ENCODE measurements at places on chromosomes 3 and 15.

DNA sequence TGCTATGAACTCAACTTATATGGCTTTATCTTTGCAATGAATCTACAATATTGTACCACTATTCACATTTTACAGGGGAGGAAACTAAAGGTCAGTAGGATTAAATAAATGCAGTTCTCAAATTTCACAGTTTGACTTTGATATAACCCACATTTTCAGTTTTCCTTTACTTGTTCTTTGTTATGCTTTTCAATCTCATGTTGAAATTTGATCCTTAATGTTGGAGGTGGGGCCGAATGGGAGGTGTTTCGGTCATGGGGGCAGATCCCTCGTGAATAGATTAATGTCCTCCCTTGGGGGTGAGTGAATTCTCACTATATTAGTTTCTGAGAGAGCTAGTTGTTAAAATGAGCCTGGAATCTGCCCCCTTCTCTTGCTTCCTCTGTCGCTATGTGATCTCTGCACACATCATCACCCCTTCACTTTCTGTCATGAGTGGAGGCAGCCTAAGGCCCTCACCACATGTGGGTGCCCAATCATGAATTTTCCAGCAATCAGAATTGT is 44.7 kb downstream of the CD200 start:
- DNase-seq, result no peak

DNA sequence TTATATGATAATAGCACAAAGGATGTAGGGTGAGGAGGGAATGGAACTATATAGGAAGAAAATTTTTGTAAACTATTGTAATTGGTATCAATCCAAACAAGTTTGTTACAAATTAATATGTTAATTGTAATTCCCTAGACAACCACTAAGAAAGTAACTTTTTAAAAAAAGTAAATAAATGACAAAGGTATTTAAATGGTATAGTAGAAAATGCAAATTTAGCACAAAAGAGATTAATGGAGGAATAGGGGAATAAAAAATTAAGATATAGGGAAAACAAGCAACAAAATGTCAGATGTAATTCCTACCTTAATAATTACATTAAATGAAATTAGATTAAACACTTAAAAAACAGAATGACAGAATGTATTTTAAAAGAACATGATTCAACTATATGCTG is 60.3 kb downstream of the TIMP4 start:
- DNase-seq, result no peak

DNA sequence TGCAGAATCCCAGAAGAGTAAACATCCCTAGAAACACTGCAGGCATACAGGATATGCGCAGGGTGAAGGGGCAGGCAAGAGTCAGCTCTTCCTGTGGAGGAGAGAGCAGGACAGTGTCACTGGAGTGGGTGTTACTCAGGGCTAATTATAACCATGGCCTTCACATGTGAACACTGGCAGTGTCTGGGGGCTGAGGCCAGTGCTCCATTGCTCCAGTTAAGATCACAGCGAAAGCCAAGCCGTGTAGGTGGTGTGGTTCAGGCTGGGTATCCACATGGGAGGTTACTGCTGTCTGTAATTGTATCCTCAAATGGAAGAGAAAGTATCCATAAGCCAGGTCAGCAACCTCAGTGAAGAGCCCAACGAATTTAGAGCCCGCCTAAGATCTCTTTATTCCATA is 84.6 kb downstream of the MESD start:
- DNase-seq, result no peak

DNA sequence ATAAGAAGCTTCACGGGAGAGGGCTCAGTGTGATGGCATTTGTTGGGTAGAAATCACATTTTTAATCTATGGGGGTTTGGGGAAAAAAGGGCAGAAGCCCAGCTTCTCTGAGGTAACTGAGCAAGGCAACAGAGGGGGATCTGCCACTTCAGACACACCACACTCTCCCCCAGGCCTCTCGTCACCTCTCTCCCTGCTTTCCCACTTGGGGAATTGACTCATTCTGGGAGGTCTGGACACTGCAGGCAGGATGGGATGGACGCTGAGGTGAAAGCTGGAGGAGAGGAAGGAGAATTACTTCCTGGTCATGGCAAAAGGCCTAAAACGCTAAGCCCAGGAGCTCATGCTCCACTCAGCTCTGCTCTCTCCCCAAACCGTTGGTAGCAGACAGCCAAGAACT is 33.2 kb downstream of the MYO5C start:
- no peak for DNase-seq

- no peak for DNase-seq
These were observed 10.7 kb downstream of the HMCES start for GRCh38 chr3:129289201-129289921.

GRCh38 chr3:122941228-122942206 is 86.0 kb downstream of the SEMA5B start:
- no peak for DNase-seq

DNA sequence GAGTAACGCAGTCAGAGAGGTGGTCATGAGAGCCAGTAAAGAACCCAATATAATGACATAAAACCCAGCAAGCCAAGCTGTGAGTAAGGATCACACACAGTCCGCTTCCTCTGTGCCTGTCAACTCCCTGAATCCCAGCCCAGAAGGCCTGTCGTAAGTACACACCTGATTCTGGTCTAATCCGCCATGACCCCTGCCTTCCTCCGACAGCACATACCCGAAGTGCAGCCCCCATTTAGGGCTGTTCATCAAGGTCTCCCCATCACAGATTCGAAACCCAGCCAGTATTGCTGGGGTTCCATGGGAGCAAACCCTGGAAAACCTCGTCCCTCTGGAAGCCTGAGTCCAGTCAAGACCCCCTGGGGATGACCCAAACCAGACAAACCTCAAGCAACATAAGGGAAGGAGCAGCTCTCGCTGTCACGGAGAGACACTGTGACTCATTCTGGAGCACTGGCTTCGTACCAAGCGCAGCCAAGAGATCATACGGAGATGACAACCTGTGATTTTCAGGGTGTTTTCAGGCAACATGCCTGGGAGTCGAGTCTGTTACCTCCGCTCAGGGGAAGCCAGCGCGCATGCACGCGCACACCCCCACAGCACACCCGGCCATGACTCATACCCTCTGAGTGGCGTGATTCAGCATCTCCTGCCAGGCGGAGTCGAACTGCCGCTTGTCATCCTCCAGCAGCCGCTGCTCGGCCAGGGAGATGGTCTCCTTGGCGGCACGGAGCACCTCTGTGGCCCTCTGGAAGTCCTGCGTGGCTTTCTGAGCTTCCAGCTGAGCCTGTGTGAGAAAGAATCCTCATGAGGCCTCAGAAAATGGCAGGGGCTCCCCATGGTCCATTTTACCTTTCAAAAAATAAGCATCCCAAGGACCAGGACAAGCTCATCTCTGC is 63.0 kb downstream of the SH3BP5 start:
- peak; percentile 91 for DNase-seq

DNA sequence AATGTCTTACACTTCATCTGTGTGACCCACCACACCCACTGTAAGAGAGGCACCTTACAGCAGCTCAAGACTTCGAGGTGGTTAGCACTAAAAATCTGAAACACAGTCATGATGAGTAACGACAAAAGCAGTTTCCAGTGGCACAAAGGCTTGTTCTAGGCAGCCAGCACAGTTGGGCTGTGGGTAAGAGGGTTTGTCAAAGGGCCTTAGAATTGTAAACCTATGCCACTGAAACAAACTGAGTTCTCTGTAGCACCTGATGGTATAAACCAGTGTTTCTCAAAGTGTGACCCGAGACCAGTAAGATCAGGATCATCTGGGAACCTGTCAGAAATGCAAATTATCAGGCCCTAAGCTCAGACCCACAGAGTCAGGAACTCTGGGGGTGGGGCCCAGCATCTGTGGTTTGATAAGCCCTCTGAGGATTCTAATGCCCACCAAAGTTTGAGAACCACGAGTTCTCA is 36.5 kb downstream of the DAPK2 start:
- peak; percentile 24 for DNase-seq

- no peak for DNase-seq
These were observed 9.6 kb upstream of the FAM107A start for GRCh38 chr3:58586776-58587192.

DNA sequence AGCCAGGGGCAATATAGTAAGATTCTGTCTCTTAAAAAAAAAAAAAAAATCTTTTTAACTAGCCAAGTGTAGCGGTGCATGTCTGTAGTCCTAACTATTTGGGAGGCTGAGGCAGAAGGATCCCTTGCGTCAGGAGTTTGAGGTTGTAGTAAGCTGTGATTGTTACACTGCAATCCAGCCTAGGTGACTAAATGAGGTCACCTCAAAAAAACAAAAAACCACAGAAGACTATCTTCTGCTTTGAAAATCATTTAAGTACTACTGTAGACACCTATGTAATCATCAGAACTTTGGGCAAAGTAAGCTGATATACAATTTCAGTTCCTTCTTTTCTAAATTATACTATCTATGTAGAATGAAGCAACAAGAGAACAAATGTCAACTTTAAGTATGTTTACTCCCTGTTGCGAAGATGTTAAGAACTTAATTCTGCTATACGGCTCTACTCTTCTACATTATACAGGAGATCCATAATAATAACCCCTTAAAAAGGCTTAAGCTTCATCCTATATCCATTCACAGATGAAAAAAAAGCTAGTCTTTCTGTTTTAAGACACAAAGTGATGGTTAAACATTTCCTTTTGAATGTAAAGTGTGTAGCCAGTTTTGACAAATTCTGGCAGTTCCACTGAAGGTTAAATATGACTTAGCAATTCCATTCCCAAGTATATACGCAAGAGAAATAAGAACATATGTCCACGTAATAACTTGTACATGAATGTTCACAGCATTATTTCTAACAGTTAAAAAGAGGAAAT is 15.2 kb downstream of the DAZL start:
- no peak for DNase-seq

- no peak for DNase-seq
These were observed 43.4 kb downstream of the HDGFL3 start for GRCh38 chr15:83164111-83164770.

- no peak for DNase-seq
These were observed 15.4 kb upstream of the SHF start for GRCh38 chr15:45203182-45203581.

GRCh38 chr3:128068156-128068620 is 16.0 kb downstream of the SEC61A1 start:
- peak; percentile 26 for DNase-seq

DNA sequence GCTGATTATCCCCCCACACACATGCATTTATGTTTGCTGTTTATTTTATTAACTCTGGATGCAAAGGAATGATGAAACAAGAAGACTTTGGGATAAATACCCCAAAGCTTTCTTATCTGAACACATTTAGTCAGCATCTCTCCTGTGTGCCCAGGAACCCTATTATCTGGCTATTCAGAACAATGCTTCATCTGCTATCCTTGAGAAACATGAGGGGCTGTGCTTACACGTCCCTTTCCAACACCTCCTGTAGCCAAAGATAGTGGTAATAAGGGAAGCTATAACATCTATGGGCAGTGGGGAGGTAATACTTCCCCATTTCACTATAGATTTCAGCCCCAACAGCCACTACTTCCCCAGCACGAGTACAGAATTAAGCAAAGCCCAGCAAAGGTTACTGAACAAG is 94.7 kb downstream of the SSR3 start:
- no peak for DNase-seq
